ENCODE measurements at places on chromosomes 11 and 22. TPM values are rescaled to one million over a fixed set of nuclear protein-coding genes. Genes with fewer than 3 reads are reported as not detected.

Gene SAC3D1
- total RNA-seq, result 18.9 TPM

Gene ZBTB16
- total RNA-seq, result not detected

Gene PIH1D2
- 6.4 TPM for total RNA-seq

Gene FGF19
- total RNA-seq, result not detected

Gene ANKRD13D
- total RNA-seq, result 17.6 TPM
